ENCODE measurements at places on chromosomes 7 and 10. TPM values are rescaled to one million over a fixed set of nuclear protein-coding genes. Genes with fewer than 3 reads are reported as not detected.

- DNase-seq: no peak
Measured at GRCh38 chr7:105661625-105662024, 80.3 kb upstream of the EFCAB10 start.

DNA sequence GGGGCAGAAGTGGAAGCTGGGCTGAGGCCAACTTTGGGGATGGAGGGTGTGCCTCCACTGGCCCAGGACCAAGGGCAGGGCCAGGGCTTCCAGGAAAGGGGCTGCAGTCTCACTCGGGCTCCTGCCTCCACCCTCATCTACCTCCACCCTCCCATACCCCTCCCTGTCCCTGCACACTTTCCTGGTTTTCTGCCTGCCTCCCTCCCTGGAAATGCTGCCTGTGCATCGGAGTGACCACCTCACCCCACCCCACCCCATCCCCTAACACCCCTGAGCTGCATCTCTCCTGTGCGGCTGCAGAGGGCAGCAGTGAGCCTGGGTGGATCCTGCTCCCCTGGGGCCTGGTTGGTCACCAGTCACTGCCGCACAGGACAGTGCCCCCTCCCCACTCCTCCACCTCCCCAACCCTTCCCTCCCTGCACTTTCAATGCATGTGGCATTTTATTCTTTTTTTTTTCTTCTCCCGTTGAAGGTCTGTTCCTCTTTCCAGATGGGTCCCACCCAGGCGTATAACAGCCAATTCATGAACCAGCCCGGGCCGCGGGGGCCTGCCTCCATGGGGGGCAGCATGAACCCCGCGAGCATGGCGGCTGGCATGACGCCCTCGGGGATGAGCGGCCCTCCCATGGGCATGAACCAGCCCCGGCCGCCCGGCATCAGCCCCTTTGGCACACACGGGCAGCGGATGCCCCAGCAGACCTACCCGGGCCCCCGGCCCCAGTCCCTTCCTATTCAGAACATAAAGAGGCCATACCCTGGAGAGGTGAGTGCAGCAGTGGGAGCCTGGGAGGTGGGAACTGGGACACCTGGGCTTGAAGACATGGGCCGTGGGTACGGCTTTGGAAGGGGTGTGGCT is 54.1 kb upstream of the PPIF start:
- peak; percentile 61 for DNase-seq

DNA sequence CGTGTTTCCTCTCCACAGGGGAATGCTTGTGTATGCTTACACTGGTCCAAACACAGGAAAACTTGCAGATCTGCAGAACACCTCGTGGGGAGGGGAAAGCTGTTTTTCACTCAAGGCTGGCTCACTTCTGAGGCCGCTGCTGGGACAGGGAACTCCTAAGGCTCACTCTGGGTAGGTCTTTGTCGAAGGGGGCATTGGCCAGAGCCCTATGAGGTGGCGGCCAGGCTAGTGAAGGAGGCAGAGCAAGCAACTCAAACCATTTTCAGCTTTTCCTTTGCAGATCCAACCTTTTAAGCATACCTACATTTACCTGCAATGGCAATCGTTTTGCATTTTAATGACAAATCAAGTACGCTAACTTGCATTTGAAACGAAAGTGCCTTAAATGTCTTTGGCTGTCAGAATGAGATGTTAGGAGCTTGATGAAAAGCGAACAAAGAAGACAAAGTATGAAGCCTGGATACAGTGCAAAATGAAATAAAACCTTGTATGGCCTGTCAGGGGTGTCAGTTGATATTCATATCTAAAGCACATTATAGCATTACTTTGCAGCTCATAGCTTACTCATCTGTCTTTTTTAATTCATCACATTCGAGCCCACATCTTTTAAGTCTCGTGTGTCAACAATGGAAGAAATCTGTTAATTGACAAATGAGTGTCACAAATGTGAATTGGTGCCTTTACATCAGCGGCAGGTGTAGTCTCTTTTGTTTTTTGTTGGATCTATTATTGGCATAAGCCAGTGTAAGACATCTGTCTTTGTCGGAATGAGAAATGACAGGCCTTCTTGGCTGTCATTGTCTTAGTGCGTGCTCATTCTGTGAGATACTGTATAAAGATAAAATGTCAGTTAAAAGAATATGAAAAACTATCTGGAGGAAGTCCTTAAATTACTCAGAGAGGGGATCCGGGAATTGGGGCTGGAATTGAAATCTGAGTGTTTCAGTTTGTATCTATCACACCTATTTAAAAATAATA is 30.5 kb downstream of the LRMDA start:
- no peak for DNase-seq

- DNase-seq: no peak
Measured at GRCh38 chr10:34584164-34584563, 230.9 kb downstream of the PARD3 start.

GRCh38 chr7:22457471-22457870 is 42.5 kb downstream of the STEAP1B start:
- DNase-seq: no peak

- no peak for DNase-seq
Measured at GRCh38 chr10:44424957-44425356, 40.1 kb upstream of the CXCL12 start.

The WAPL gene
- 19.7 TPM for total RNA-seq

GRCh38 chr10:34262985-34263384 is 552.1 kb downstream of the PARD3 start:
- DNase-seq: no peak

DNA sequence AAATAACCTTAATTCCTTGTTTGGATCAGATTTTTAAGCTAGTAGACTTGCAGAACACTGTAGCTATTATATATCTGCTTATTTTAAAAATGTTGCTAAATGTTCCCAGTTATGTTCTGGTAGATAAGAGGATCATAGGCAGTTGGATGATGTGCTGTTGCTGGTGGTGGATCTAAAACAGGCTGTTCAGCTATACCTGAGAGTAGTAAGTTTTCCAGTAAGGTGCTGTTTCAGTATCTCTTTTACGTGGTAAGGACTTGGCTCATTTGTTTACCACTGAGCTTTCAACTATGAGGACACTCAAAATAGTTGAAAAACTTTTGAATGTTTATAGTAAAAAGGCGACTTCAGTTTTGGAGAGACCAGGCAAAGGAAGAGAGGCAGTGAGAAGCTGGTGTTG is 180.9 kb downstream of the CDK14 start:
- DNase-seq: no peak

The TSPAN14 gene
- total RNA-seq: 36.6 TPM

The TYSND1 gene
- 5.9 TPM for total RNA-seq

The C10orf67 gene
- total RNA-seq: 0.54 TPM

- no peak for DNase-seq
Measured at GRCh38 chr10:127300868-127301321, 104.5 kb upstream of the INSYN2A start.

The CLDN12 gene
- 38.1 TPM for total RNA-seq

DNA sequence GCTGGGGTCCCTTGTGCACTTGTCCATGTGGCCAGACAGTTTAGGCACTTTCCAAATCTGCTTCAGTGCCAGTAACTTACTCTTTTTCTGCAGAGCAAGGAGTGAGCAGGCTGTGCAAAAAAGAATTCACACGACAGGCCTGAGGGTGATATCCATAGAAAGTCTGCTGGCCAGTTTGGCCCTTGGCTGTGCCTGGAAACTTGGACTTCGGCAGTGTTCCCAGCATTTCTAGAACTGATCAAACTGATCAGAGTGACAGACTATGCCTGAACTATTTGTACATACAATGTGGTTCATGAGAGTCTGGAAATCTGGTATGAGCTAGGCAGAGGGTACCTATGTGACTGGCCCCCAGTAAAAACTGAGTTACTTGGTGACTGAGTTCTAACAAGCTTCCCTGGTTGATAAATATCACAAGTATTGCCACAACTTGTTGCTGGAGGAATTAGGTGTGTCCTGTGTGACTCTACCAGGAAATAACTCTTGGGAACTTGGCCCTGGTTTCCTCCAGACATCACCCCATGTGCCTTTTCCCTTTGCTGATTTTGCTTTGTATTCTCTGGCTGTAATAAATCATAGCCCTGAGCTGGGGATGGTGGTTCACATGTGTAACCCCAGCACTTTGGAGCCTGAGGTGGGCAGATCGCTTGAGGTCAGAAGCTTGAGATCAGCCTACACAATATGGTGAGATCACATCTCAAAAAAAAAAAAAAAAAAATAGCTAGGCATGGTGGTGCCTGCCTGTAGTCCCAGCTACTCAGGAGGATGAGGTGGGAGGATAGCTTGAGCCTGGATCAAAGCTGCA is 3.3 kb upstream of the DENND10 start:
- no peak for DNase-seq

The UNCX gene
- not detected for total RNA-seq

The EGR2 gene
- 0.19 TPM for total RNA-seq

The RABGEF1 gene
- 14.9 TPM for total RNA-seq

- DNase-seq: no peak
Measured at GRCh38 chr7:31646942-31647341, 40.1 kb upstream of the PPP1R17 start.

GRCh38 chr7:148253629-148254028 is 336.9 kb upstream of the C7orf33 start:
- no peak for DNase-seq

GRCh38 chr7:25262586-25262985 is 34.3 kb upstream of the NPVF start:
- DNase-seq: no peak

The CCDC146 gene
- total RNA-seq: 13.5 TPM

DNA sequence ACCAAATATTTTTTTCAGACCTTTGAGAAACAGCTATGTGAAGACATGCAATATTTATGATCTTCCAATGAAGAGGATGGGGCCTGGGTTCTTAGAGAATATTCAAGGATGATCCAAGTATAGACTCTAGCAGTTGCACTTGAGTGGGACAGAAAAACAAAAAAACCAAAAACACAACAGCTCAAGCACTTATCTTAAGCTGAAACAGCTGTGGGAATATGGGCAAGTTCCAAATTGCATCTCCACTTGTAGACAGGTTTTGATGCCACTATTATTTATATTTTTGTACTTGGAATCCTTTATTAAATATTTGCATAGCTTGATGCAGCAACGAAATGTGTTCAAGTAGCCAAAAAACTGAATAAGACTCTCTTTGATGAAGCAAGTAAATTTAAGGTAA is 2.2 kb upstream of the PDK4 start:
- DNase-seq: no peak

DNA sequence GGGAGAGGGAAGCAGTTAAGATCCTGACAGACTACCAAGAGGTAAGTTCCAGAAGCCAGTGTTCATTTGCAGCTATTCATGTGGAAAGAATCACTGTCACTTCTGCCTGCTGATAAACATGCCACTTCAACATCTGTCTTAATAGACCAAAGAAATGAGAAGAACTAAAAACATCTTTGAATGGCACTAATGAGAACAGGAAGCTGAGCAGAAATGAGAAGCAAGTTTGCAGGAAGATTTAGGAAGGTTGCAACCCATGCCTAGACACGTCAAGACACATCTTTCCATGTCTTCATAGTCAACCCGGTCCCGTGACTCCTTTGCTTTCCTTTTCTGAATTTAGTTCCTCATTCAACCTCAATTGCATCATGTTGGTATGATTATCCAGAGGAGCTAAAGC is 180.0 kb downstream of the PDE1C start:
- no peak for DNase-seq
